Myometrial cell (primary cell): ENCODE measurements at places on chromosomes 11 and 22. TPM values are rescaled to one million over a fixed set of nuclear protein-coding genes. Genes with fewer than 3 reads are reported as not detected.

Gene VPS11
- total RNA-seq = 20.5 and 20.7 TPM in 2 replicates

Gene ZNF74
- 8.2 and 8.6 TPM in 2 replicates for total RNA-seq

Gene GRAP2
- not detected in 2 replicates for total RNA-seq

Gene SCGB1C1
- not detected in 2 replicates for total RNA-seq

Gene GGT1
- total RNA-seq = 1.2 and 10.1 TPM in 2 replicates

Gene PIK3IP1
- 26.4 and 32.0 TPM in 2 replicates for total RNA-seq

Gene FXYD6
- not detected in 2 replicates for total RNA-seq
